ENCODE measurements at places on chromosomes 3 and 15.

DNA sequence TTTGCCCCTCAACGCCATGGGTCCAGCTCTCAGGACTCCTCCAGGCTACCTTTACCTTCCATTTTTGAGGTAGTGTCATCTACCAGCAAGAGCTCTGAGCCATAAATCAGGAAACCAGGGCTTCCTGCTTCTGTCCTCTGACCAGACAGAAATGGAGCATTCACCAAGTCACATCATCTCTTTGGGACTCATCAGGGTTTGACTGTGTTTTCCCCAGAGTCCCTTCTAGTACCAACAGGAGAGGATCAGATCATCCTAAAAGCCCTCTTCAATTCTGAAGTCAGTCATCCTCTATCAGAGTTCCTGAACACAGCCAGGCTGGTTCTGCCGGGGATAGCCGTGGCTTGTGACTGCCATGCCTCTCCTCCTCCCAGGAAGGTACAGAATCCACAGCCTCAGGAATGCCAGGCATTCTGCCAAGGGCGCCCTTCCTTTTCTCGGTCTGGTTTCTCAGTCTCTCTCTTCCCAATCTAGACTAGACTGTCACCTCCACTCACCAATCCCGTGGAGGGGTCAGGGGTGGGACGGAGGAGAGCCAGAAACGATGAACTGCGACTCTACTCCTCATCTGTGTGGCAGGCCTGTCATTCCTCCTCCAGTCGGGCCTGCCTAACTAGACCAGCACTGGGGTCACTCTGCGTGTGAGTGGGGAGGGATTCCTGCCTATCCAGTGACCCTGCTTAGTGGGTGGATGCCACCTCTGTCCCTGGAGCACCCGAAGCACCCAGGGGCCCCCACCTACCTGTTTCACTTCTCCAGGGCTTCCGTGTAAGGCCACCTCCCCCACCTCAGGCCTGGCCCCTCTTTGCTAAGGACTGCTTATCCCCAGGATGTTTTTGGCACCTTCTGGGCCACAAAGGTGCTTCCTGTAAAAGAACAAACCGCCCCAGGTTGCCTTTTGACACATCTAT, 30.9 kb downstream of the CCNL1 start:
- peak; percentile 74 for DNase-seq

DNA sequence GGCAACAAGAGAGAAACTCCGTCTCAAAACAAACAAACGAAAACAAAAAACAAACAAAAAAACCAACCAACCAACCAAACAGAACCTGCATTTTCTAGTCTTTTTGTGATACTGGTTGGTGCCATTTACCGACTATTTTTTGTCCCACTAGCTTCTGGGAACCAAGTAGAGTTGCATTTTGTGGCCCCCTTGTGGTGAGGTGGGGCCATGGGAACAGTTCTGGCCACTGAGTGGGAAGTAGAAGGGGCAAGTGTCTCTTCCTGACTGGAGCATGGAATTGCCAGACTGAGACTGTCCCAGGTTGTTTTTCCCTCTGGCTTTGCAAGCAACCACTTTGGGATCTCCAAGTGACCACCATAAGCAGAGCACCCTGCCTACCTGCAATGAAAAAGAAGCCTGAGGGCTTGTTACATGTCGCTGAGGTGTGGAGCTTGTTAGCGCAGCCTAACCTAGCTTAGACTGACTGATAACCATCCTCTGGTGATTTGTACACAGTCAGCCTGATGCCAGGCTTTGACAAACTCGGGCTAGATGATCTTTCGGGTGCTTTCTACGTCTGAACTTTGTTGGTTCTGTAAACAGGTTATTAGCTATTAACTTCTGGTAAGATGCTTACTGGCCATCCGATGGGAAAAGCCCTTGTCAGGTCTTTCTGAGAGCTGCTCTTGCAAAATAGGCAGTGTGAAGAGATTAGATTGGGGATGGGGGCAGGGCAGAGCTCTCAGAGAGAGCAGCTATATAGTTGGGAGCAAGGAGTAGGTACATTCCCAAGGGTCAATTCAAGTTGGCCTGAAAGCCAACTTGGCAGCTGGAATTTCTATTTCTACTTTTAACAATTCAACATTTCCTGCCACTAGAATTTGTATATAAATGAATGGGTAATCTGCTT, 172.2 kb downstream of the SSR3 start:
- peak; percentile 88 for DNase-seq

DNA sequence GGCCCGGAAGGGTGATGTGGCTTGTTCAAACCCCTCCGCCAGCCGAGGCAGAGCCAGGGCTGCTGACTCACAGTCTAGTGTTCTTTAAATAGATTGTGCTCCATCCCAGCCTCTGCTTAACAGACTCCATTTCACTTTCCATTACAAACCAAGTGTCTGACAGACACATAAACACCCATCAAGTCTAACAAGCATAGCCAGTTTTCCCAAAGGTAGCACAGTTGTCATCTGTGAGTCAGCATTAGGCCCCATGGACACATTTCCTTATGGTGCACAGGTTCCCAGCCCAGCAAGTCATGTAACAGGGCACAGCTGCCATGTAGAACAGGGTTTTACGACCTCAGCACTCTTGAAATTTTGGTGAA, 109.9 kb upstream of the RAP2B start:
- no peak for DNase-seq

GRCh38 chr3:40908612-40909011, 290.7 kb upstream of the CTNNB1 start:
- peak; percentile 57 for DNase-seq

DNA sequence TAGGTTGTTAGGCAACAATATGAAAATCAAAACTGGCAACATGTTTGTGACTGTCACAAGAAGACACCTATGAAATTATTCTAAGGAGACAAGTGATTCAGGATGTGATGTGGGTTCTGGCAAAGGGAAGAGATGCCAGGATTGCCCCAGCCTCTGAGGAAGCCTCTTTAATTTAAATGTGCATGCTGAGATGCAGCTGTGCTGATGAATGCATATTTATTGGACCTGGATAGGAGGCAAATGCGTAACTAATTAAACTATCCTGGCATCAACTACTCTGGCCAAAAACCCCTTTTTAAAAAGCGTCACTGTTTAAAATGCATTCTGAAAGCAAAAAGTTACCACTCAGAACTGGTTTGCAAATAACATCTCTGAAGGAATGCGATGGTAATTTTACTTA, 176.5 kb upstream of the DPH6 start:
- no peak for DNase-seq

DNA sequence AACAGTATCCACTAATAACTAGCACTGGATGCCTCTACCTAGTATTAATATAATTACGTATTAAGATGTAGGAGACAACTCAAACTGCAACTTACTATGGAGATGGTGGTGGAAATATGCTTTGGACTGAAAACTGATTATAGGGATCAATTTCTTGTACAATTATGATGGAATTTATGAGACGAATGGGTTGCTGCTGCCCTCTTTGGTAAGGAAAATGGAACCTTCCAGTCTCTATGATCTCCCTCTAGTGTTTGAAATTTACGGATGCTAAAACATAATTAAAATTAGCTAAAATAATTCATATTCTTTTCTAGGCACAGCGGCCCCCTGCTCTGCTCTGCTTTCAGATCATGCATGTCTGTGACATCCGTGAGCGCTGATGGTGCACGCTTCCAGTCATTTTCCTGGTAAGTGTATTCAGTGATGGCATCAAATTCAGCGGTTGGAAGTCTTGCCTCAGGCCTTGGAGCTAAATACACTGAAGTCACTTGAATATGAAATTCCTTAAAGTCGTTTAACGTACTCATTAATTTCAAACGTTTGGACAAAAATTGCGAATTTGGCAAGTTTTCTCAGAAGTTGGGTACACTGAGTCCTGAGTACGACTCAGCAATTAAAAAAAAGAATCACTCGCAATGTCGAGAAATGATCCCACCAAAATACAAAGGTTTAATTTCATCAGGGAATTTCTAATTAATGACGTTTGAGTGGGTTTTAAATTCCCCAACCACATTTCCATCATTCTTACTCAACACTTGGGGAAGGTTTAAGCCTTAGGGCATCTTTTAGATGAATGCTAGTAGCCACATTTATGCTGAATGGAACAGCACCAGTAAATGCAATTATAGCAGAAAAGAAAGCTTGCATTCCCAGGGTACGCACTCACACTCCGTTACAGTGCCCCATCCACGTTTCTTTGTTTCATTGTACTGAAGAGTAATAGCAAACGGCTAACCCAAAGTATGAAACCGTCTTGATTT, 132.6 kb downstream of the NR2F2 start:
- DNase-seq = no peak

- DNase-seq = no peak
Observed at GRCh38 chr15:54571576-54571975, 593.3 kb downstream of the UNC13C start.

- no peak for DNase-seq
Observed at GRCh38 chr3:73259856-73260255, 198.4 kb downstream of the EBLN2 start.

DNA sequence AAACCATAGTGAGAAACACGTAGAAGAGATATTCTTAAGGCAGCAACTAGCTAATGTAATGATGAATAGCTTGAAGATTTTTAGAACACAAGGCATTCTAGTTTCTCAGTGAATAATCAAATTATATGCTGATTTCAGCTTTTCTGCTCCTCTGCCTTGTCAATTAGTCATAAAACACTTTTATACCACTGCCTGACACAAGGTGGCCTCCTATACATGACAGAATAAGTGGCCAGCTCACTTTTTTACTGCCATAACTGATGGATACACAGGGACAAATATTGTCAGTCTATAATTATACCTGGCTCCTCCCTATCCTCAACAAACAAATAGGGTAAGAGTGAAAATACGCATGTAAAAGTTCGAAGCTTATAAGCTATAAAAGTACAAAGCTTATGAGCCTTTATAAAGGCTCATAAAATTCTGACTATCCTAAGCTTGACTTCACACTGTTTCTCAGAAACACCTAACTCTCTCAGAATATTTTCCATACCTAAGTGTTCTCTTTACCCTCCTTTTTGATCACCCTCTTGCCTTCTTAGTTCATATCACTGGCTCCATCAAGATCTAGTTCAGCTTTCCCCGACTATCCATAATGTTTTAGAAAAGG, 81.6 kb downstream of the HERC1 start:
- DNase-seq = peak; percentile 56

DNA sequence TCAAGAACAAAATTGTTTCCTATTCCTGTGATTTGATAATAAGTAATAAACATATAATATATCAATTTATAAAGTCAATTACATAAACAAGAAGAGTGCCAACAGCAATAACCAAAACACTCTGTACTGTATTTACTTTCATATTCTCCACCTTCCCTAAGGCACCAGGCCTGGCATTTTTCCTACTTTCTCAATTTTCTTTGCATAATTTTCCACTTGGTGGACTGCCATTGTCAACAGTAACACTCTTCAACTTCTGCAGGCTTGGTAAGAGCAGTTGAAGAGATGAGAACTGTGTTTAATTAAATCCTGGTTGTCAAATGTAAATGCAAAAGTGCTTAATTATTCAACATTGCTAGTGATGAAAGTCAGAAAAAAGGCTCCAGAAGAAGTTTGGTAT, 229.8 kb upstream of the PLSCR5 start:
- no peak for DNase-seq

- no peak for DNase-seq
Observed at GRCh38 chr3:142983318-142983717, 18.1 kb upstream of the U2SURP start.

- DNase-seq = peak; percentile 74
Observed at GRCh38 chr3:122299872-122300460, 25.1 kb upstream of the CSTA start.

- DNase-seq = no peak
Observed at GRCh38 chr3:158763421-158763820, 31.2 kb upstream of the RARRES1 start.

GRCh38 chr3:33910031-33910430, 111.6 kb downstream of the PDCD6IP start:
- DNase-seq = no peak

GRCh38 chr15:55256281-55257011, 33.2 kb downstream of the RAB27A start:
- DNase-seq = no peak

DNA sequence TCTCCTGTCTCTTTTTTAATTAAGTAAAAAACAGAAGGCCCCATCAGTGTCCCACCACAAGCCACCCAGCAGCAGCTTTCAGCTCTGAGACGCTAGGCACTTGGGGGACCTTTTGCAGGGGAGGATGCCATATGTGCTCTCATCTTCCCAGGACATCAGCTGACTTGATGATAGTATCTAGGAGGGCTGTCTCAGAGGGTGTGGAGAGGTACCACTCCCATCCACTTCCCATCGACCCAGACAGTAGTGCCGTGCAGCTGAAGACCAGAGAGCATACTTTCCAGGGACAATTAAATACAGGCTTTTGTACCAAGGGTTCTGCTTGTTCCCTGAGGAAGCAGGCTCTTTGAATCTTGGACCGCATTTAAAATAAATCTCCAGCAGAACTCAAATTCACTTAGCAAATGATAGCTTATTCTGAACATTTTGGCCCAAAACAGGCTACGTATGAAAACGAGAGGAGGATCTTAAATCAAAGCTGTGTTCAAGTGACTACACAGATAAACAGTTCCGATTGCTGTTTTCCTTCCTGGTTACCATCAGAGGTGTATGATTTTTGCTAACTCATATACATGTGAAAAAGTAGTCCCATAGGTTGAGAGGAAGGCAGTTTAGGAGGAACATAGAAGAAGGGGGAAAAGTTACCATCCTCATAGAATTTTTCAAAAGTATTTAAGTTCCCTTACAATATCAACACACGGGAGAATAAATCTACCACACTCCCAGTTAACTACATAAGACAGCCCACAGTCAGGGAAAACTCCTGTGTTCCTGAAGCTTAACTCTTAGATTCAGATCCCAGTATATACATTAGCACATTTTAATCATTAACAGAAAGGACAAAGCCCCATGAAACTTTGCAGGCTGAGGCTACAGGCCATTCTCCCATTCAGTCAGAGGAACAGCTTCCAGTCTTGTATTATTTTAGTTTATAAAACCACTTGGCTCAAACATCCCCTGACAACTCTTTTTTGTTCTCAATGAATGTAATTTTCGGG, 9.5 kb downstream of the WNT5A start:
- no peak for DNase-seq

DNA sequence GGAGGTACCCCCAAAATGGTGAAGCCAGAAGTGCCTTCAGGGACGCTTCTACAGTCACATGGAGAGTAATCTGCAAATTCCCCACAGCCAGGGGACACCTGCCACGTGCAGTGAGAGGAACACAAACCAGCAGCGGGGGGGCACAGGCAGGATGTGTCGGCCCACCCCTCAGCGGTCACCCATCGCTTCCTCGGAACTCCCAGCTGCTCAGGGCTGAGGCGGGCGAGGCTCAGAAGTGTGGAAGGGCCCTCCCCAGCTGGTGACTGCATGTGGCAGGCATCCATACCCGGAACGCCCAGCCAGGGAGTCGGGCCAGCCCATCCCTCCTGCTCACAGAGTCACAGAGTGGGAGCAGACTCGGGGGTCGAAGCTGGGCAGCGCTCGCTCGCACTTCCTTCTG, 63.7 kb downstream of the SLC12A8 start:
- peak; percentile 60 for DNase-seq

- DNase-seq = peak; percentile 75
Observed at GRCh38 chr3:188792793-188793192, 379.0 kb upstream of the TPRG1 start.

GRCh38 chr3:10426346-10427220, 78.8 kb downstream of the ATP2B2 start:
- DNase-seq = no peak

- DNase-seq = peak; percentile 71
Observed at GRCh38 chr15:61141497-61142125, 87.5 kb downstream of the RORA start.

- no peak for DNase-seq
Observed at GRCh38 chr3:137694836-137695235, 69.3 kb upstream of the SOX14 start.

- DNase-seq = no peak
Observed at GRCh38 chr3:97830638-97831037, 8.8 kb downstream of the CRYBG3 start.
